NCI-H774 (cell line): ENCODE measurements at places on chromosomes 2 and 18.

GRCh38 chr2:98487806-98488189, 43.1 kb downstream of the INPP4A start:
- DNase-seq, result no peak

- DNase-seq, result no peak
Observed at GRCh38 chr18:7541835-7542234, 25.3 kb upstream of the PTPRM start.

DNA sequence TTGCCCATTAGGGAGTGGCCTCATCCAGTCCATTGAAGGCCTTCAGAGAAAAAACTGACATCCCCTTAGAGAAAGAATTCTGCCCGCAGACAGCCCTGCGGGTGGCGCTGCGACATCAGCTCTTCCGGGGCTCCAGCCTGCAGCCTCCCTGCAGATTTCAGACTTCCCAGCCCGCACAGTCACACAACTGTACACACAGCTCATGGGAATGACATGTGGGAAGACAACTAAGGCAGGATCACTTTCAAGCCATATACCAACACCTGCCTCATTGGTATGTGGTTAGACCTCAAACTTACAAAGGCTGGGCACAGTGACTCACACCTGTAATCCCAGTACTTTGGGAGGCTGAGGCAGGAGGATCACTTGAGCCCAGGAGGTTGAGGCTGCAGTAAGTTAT, 24.8 kb upstream of the TUBB6 start:
- no peak for DNase-seq

DNA sequence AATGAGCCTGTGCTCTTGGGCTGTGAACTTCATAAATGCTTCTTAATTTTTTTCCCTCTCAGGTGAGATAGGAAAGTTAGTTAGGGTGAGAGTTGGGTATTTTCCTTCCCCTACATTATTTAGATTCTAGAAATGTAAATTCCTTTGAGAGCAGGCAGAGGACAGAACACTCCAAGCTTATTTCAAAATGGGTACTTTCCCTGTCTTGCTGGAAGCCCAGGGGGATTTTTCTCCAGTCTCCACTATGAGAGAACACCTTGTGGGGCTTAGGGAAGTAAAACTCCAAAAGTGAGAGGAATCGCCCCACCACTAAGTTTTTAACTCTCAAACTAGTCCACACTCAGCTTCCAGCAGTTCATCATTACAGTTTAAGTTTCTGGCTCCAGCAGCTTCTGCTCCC, 253.2 kb upstream of the CTAGE1 start:
- DNase-seq, result no peak

DNA sequence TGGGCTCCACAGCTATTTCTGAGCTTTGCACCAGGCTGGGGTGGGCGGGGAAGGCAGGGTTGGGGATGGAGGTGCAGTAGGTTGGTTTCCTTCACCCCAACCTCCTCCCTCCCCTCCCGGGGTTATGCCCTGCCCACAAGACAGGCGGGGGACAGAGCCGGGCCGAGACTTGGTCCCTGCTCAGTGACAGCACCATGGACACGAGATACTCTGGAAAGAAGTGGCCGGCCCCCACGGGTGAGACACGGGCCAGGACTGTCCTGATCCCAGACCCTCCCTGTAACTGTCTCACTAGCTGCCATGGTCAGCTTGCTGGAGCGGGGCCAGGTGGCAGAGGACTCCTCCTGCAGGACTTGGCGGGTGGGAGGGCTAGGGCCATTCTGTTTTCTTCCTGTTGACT, 59.7 kb downstream of the DYSF start:
- no peak for DNase-seq

GRCh38 chr2:63544017-63544627, 44.2 kb downstream of the WDPCP start:
- no peak for DNase-seq

DNA sequence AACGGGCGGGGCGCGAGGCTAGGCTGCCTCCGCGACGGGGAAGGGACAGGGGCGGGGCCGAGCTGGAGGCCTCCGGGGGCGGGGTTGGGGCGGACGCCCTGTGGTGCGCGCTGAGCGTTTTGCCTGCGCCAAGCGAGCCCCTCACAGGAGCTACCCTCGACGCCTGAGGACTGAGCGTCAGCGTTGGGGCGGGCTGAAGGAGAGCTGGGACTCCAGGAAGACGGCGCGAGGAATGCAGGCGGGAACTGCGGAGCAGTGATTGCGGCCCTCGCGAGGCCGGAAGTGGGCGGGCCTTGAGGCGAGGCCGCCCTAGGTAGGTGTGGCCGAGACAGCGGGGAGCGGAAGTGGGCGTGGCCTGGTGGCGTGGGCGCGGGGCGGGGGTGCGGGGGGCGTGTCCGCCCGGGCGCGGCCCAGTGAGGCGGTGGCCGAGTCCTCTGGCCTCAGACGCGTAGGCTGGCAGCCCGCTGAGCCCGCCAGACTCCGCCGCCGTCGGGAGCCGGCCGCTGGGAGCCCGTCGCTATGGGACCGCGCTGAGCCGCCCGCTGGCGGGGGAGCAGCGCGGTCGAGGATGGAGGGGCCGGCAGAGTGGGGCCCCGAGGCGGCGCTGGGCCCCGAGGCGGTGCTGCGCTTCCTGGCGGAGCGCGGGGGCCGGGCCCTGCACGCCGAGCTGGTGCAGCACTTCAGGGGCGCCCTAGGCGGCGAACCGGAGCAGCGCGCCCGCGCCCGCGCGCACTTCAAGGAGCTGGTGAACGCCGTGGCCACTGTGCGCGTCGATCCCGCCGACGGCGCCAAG, at the start of the genes SEPTIN10 and SOWAHC:
Gene SEPTIN10, minus strand, starts transcription at position 45 of the 793 bp plus-strand sequence. CDS start 139 bp downstream, outside the sequence.
Gene SOWAHC, plus strand, starts transcription at position 443 of the 793 bp plus-strand sequence. Its CDS starts 126 bp downstream, at position 569.
- DNase-seq, result peak; percentile 90

- DNase-seq, result no peak
Observed at GRCh38 chr2:178804791-178805190, 2.4 kb downstream of the TTN start.

DNA sequence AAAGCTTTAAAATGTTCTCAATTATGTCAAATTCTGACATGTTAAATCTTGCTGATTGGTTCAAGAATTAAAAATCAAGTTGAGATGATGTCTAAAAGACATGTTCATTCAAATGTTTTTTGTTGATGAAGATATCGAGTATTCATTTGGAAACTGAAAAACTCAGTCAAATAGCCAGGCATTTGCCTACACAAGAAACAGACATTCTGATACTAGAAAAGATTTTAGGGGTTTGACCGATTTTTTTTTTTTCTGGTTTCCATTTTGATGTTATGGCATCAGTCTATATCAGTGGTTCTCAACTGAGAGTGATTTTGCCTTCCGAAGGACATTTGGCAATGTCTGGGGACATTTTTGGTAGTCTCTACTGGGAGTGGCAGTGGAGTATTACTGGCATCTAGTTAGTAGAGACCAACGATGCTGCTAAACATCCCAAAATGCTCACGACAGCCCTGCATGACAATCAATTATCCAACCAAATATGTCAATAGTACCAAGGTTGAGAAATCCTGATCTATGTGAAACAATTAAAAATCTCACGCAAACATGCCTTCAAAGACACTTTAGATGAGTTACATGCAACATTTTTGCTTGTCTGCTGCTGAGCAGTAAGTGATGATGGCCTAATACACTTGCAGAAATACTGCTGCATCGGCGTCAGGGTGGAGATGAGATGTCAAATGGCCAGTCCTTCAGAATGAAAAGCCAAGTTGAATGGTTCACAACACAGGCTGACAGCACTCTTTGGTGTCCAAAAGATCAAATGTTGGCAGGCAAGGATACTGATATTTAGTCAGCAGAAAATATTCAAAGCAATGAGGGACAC, 12.5 kb downstream of the RASGRP3 start:
- DNase-seq, result no peak

- DNase-seq, result no peak
Observed at GRCh38 chr2:26068602-26069298, 34.9 kb downstream of the RAB10 start.

DNA sequence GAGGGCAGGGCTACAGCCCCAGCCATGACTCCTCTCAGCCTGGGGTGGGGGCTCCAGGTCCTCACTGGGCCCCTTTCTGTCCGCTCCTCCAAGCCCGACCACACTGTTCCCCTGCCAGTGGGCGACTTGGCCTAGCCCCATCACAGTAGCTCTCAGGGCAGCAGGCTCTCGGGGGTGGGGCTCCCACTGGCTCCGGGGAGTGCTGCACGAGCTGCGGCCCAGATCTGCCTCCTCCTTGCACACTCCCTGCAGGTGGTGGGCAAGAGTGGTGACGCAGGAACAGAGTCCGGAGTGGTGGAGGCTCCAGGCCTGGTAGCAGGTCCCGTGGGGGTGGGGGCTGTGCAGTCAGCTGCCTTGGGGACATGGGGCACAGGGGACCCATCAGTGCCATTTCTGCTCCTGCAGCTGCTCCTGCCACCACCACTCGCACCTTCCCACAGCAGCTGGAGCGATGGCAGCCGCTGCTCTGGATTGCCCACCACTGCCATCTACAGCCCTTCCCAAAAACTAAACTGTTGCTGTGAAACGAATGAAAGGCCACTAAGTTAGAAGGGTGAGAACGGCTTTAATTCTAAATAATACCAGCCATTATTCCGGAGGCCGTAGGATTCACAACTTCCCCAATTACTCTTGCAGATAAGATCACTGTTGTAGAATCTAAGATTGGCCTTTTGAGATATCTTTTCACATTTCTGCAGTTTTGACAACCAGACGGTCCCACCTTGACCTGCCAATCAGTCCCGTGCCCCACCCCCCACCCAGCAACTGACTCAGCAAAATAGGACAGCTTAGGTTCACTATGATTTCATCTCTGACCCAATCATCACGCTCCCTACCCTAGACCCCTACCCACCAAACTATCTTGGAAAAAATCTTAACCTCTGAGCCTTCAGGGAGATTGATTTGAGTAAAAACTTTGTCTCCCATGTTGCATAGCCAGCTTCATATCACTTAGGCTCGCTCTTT, 530.2 kb downstream of the DCC start:
- DNase-seq, result no peak

GRCh38 chr2:213787869-213788268, 503.6 kb downstream of the SPAG16 start:
- no peak for DNase-seq

GRCh38 chr18:52376104-52376503, 36.1 kb downstream of the DCC start:
- no peak for DNase-seq

- no peak for DNase-seq
Observed at GRCh38 chr2:199471443-199472057, 13.8 kb upstream of the SATB2 start.

GRCh38 chr2:126658319-126658904, 2.5 kb downstream of the GYPC start:
- no peak for DNase-seq

DNA sequence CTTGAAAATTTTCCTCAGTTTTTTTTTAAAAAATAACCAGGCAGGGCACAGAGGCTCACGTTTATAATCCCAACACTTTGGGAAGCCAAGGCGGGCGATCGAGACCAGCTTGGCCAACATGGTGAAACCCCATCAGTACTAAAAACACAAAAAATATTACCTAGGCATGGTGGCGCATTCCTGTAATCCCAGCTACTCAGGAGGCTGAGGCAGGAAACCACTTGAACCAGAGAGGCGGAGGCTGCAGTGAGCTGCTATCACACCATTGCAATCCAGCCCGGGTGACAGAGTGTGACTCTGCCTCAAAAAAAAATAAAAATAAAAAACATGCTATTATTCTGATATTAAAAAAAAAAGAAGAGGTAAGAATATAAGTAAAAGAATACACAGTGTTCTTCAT, 191.0 kb downstream of the ZEB2 start:
- no peak for DNase-seq

DNA sequence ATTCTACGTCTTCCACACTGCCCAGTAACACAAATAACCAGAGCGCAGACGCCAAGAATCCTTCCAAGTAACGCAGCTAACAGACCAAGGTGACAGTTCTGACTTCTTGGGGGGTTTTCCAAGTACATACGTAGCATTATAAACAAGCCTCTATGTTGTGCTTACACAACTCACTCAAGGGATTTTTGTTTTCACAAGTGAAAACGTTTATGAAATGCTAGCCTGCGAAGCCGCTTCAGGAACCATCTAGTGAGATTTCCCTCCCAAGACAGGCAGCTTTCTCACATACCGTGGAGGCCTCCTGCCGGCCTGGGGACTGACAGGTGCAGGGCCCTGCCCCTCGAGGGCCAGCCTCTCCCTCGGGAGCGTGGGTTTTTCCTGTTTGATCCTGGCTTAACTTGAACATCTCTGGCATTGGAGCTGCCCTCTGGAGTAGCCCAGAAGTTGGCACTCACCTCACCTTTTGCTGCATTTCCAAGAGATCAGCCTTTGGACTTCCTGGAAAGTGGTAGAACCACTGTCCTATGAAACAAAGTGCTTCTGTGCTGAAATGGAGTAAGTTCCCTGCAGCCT, 151.1 kb downstream of the MBP start:
- DNase-seq, result no peak

- DNase-seq, result peak; percentile 30
Observed at GRCh38 chr18:45008694-45009413, 328.2 kb downstream of the SETBP1 start.

GRCh38 chr2:241037498-241037897, 39.1 kb downstream of the SNED1 start:
- DNase-seq, result no peak

DNA sequence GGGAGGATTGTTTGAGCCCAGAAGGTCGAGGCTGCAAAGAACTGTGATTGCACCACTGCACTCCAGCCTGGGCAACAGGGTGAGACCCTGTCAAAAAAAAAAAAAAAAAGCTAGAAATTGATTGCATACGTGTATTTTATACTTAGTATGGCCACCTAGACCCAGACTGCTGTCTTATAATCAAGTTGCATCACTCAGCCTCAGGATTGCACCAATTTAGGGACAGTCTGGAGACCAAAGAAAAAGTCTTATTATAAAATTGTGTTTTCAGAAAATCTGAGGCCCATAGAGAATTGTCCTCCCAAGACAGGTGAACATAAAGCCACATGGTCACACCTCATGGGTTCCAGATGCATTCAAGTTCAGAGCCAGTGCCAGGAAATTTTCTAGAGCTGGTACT, 17.1 kb upstream of the PLEKHM3 start:
- DNase-seq, result no peak

DNA sequence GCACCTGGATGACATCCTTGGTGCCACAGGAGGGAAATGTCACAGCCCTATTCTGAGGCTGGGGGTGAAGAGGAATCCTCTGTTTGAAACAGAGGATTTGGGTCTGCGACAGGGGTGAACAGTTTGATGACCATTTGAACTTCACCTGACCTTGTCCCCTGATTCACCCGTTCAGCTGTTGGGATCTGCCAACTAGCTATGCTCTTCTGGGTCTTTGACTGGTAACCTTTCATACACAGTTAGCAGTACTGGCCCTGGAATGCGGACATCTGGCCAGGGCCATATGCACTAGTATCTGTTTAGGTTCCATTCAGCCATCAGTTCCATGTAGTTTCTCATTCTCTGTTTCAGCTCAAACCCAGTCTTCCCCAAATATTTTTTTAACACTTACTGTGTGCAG, 72.6 kb upstream of the MCFD2 start:
- DNase-seq, result no peak
